HS-27A (cell line): ENCODE measurements at places on chromosomes 16 and 17.

- DNase-seq: no peak
Observed at GRCh38 chr17:14089179-14089578, 19.9 kb downstream of the COX10 start.

DNA sequence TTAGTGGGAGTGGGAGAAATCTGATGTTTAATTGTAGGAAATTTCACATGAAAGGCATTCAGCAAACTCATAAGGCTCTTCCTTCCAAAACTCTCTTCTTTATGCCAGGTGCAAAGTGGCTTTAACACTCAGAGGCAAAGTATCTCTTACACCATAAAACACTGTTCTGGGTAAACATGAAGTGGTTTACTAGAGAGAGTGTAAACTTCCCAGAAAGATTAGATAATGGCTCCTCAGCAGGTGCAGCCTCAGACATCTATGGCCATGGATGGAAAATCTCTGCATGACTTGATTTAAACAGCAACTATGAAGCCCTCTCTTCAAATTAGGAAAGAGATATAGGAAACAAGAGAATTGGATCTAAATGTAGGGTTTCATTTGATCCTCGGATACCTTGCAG is 583.1 kb upstream of the SALL1 start:
- no peak for DNase-seq

DNA sequence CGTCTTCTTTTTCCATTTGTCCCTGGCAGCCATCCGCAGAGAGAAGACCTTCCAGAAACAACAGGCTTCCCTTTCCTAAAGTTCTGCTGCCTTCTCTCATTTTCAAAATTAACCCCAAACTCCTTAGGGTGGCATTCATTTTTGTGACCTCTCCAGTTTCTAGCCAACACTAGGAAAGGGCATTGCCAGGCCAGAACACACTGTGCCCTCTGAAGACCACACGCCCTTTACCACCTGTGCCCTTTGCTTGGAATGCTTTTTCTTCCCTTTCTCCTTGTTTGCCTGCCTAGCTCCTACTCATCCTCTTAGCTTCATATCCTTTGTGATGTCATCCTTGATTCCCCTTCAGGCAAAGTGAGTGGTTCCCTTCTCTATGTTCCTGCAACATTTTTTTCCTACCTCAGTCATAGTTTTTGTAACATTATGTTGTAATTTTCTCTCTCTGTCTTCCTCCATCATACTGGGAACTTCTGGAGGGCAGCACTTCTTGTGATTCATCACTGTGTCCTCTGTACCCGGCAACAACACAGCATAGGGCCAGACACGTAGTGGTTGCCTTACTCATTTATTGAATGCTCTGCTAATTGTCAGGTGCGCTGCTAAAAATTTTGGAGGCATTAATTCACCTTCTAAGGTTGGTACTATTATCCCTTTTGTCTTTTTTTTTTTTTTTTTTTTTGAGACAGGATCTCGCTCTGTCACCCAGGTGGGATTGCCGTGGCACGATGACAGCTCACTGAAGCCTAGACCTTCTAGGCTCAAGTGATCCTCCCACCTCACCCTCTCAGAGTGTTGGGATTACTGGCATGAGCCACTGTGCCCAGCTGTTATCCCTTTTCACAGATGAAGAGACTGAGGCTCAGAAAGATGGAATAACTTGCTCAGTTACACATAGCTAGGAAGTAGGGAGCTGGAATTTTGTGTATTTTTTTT is 1.0 kb downstream of the KAT8 start:
- DNase-seq: no peak

DNA sequence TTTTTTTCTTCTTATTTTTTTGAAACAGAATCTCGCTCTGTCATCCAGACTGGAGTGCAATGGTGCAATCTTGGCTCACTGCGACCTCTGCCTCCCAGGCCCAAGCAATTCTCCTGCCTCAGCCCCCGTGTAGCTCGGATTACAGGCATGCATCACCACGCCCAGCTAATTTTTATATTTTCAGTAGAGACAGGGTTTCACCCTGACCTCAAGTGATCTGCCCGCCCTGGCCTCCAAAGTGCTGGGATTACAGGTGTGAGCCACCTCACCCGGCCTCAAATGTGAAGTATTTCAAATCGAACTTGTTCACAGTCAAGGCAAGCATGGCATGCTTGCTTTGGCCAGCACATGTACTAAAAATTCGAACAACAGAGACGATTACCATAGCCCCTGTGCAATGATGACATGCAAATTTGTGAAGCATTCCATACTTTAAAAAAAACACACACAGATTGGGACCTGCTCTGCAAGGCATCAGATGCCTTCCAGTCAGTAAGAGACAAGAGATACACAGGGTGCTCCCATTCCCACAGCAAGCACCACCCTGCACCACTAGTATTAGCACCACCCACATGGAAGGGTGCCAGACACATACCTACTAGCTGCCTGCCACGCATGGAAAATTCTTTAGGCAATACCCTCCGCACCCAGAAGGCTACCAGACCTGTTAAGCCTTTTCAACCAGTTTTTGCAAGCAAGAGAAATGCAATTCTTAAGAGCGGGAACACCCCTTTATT is 47.2 kb downstream of the ANKRD11 start:
- peak; percentile 61 for DNase-seq

DNA sequence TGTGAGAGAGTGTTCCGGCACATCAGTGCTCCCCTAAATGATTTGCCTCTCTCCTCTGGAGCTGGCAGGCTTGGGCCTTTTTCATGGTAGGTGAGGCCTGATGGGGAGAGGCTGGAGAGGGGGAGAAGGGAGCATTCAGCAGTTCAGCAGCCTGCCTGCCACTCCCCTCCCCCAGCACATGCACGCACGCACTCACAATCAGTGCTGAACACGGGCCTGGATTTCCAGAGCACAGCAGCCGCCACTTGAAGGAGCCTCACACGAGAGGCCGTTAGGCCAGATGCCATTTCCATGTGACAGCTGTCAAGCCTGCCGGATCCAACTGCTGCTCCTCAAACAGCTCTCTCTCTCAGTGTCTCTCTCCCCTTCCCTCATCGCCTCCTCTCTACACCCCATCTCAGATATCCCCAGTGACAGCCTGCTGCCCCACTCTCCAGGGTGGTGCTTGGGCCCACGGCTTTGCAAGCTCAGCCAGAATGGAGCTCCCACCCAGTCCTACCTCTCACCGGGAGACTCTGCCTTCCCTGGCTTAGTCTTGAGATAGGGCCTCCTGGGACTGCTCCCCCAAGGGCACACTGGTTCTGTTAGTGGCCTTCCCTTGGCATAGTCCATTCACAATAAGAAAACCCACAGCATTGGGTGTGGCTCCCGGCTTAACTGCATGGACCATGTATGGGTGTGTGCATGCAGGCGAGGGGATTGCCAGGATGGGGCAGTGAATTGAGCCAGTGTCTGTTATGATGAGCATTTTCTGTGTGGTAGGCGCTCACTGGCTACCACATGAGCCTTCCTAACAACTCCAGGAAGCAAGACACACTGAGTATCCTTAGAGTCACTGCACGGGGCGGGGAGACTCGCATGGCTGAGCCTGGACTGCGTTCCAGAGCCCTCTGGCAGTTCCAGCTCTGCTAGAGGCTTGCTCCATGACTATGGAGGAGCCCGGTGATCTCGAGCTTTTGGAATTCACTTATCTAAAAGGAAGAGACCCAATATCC is 226.2 kb downstream of the CCDC182 start:
- no peak for DNase-seq

DNA sequence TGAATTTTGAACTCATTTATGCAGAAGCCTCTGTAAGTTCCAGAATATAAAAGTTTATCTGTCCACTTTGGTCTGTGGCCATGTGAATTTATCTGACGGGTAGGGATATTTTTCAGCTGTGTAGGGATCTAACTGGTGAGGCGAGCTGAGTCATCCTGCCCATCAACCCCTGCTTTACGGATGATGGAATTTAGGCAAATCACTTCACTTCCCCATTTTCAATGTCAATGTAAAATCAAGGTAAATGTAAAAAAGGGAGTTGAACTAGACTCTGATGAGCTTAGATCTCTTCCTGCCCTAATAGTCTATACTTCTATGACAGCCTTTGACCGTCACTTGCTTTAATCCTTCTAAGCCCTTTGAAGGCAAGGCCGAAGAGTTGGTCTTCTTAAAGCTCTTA is 2.6 kb downstream of the SLC16A6 start:
- no peak for DNase-seq

DNA sequence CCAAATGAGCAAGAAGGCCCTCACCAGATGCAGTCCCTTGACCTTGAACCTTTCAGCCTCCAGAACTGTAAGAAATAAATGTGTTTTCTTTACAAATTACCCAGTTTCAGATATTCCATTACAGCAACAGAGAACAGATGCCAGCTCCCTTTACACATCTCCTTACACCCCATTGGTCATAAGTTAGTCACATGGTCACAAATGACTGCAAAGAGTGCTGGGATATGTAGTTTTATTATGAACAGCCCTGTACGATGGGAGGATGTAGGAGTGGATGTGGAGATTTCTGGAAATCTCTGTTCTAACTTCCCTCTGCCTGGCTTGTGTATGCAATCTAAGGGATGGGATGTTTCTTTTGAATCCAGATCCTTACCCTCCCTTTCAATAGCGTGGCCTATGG is 13.3 kb upstream of the RPL38 start:
- DNase-seq: no peak

GRCh38 chr16:30006659-30007377 is 4.0 kb downstream of the DOC2A start:
- DNase-seq: no peak

DNA sequence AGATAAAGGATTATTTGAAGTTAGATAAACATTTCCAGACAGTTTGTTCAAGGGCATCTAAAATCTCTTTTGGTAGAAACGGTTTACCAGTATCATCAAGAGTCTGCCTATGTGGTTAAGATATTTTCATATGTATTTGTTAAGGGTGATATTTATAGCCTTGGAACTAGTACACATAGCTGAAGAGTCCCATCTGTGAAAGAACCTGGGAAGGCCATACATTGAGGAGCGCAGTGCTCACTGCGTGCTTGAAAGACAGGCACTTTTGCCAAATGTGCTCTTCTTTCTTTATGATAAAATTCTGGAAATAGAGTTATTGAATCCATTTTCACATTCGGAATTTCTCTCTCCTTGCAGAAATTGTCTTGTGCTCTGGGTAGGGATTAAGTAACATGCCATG is 7.7 kb downstream of the IGSF6 start:
- DNase-seq: no peak

- no peak for DNase-seq
Observed at GRCh38 chr17:57781386-57782061, 36.4 kb upstream of the CCDC182 start.

DNA sequence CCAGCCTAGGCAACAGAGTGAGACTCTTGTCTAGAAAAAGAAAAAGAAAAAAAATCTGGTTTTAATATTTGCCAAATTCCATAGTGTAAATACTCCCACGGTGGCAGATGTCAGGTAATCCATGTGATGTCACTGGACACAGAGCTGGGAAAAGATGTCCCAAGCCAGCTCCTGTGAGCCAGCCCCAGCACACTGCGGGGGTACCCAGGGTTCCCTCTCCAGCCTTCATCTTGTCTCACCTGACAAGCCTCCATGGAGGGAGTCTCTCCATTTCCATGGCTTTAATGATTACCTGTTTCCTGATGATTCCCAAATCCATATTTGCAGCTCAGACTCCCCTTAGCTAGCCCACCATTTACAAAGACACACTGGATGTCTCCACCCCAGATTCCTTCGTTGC is 4.6 kb downstream of the CD300LB start:
- DNase-seq: no peak

DNA sequence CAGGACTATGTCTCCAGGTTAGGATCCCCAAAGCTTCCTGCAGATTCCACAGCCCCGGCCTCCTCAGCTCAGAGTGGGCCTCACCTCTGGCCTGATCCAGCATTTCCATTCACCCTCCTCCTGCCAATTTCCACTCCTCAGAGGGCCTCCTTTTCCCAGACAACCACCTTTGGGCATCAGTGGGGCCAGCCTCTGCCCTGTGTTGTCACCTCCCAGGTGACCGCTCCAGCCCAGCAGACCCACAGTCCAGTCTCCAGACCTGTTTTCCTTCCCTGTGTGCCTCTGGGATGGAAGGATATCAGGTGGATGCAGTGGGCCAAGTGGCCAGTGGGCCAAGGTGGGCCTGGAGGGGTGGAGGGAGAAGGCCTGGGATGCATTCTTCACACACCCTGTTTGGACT is 32.7 kb downstream of the B9D1 start:
- DNase-seq: no peak

DNA sequence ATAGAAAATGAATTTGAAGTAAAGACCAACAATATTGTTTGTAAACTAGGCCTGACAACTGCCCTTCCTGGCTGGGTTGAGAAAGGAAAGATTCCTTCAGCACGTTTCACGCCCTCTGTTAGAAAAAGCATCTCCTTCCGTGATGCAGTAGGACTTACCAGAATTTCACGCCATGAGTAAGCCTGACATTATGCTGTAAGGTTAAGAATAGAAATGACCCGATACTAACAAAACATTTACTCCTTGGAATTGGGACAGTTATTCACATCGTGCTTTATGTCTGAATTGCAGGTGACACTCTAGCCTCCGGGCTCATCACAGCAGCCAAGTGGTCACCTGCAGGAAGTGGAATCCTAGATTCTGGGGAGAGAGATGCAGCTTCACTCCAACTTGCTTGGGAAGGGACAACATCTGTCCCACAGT is 17.5 kb downstream of the MARCHF10 start:
- peak; percentile 66 for DNase-seq

DNA sequence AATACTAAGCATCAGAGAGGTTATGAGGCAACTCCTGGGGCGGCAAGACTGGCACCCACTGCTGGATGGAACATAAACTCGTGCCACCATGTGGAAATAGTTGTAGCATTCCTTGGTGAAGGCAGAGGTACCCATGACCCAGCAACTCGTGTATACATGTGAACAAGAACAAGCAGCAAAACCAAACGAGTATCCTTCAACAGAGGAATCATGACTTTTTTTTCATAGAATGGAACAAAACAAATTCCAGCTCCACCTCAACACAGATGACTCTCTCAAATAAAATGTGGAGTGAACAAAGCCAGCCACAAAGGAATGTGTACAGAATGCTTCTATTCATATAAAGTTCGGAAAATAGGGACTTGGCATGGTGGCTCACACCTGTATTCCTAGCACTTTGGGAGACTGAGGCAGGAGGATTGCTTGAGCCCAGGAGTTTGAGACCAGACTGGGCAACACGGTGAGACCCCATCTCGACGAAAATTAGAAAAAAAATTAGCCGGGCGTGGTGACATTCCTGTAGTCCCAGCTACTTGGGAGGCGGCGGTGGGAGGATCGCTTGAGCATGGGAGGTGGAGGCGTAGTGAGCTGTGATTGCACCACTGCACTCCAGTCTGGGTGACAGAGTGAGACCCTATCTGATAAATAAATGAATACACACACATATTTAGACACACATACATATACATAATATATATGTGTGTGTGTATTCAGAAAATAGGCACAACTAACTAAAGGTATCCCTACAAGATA is 35.3 kb downstream of the B9D1 start:
- DNase-seq: peak; percentile 100

- no peak for DNase-seq
Observed at GRCh38 chr16:89065458-89065822, 28.2 kb upstream of the ACSF3 start.

DNA sequence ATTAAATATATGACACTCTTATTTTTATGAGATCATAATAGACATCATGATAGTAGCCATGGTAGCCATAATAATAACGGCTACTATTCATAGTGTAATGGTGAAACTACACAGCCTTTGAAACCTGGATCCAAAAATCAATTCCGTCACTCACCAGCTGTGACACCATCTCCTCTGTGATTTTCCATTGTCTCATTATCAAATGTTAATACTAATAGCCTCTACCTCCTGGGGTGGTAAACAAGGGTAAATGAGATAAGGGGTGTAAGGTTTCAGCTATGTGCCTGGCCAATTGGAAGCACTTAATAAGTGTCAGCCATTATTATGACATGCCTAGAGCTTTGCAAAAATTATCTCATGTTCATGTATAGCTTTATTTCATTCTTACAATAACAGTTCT is 88.6 kb downstream of the CACNG3 start:
- DNase-seq: no peak

- DNase-seq: no peak
Observed at GRCh38 chr17:2697611-2698162, 13.9 kb downstream of the CLUH start.
